ENCODE measurements at places on chromosomes 12 and 14.

DNA sequence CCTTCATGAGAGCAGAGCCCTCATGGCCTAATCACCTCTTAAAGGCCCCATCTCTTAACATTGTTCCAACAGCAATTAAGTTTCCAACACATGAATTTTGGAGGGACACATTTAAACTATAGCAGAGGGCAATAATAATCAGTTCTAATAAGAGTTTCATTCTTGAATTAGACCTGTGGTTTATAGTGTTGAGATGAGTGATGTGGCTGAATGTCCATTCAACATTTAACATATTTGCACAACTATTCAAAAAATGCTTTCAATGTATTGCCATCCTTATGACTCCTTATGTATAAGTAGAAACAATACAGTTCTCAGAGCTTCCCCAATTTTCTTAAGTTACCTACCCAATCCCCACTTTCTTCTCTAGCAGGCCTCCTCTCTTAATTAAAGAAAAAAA is 21.5 kb downstream of the KLHL28 start:
- DNase-seq: no peak

DNA sequence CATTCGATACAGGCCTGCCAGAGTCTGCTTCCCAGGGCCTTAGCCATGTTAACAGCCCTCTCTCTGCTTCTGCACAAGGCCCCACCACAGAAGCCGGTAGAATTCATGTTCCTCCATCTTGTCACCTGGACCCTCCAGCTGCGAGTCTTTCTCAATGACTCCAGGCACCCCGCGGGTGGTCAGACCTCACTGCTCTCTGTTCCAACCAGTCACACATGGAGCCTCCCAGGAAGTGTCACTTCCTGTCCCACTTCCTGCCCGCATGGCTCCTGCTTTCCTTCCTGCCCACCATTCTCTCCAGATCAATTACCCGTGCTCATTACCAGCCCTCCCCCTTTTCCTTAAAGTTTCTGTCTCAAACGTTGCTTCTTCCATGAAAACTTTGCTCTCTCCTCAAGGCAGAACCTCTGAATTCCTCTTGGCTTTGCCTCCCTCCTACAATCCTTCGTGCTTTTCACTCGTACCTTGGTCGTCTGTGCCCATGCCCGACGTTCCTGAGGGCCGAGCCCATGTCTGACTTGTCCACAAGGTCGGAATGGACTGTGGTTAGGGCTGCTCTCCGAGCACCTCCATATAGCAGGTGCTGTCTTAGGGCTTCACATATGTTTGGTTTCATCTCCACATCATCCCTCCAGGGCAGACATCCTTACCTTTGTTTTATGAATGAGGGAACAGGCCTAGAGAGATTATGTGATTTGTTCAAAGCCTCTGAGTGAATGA is 172.1 kb downstream of the TSPAN9 start:
- no peak for DNase-seq

GRCh38 chr12:49922349-49923034 is 18.8 kb upstream of the FAIM2 start:
- no peak for DNase-seq

DNA sequence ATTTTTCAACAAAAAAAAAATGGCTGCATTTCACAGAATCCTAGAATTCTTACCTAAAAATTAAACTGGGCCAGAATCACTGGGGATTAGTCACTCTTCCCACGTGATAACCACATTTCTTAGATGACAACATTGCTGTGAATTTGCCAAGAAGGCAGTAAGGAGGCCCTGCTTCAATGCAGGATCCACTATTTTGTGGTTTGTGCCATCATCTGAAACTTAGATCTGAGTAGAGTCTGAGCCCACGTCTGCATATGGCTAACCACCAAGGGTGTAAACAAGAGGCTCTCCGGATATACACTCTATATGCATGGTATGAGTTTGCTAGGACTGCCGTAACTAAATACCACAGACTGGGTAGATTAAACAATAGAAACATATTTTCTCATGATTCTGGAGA is 24.4 kb upstream of the TBX5 start:
- no peak for DNase-seq

GRCh38 chr14:84456946-84457345 is 1073.0 kb upstream of the FLRT2 start:
- no peak for DNase-seq

DNA sequence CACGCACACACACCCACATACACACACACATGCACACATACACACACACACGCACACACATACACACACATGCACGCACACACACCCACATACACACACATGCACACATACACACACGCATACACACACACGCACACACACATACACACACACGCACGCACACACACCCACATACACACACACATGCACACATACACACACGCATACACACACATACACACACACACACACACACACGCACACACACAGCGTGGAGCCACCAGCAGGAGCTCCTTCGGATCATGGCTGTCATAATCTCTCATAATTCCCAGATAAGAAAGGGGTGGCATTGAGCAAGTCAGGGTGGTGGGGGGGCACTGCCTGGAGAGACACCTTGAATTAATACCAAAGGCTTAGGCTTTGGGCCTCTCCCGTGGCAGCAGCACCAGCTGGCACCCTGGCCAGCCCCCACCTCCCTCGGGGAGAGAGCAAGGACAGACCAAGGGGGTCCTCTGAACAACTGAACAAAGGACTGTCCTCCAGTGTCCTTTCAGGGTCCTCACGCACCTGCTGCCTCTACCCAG is 21.9 kb downstream of the ANO2 start:
- no peak for DNase-seq

DNA sequence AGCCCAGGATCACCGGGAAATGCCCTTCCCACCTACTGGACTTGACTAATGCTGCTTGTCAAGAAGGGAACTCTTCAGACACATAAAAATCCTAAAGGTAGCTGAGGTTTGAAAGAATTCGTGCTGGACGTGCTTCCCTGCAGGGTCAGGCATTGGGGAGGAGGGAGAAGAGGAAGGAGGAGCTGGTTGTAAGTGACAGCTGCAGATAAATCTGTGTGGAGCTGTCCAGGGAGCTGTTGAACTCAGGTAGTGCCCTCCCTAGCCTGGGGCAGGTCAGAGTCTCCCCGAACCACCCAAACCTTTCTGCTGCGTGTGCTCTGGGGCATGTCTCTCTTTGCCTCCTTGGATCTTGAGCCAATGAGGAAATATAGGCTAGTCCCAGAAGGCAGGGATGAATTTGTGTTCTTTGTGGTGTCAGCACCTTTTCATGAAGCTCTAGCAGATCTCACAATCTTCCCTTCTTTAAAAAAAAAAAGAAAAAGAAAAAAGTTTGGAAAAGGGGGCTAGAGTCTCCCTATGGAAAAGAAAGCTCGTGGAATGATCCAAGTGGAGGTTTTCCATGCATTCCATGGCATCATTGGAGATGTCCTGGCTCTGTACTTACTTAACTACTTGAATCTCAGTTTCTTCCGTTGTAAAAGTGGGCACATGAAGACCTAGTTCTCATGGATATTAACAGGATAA is 23.6 kb upstream of the FOS start:
- DNase-seq: no peak

GRCh38 chr12:5388581-5389535 is 43.0 kb upstream of the NTF3 start:
- no peak for DNase-seq

DNA sequence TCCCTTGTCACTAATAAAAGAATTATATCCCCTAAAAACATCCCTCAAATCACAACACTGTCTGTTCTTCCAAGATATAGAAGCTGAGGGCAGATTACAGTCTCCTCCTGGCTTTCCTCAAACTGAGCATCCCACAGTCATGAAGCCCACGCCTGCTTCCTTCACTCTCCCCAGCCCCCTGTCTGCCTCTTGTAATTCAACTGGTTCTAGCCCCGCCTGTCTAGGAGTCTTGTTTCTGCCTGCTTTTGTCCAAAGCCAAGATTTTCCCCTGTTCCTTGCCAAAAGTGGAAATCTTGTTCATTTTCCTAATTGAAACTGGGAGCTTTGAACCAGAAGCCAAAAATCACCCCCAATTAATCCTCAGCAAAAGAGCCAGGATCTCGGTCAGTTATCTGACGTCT is 35.9 kb upstream of the PWP1 start:
- DNase-seq: no peak

GRCh38 chr14:57470909-57471308 is 22.7 kb downstream of the CCDC198 start:
- no peak for DNase-seq

DNA sequence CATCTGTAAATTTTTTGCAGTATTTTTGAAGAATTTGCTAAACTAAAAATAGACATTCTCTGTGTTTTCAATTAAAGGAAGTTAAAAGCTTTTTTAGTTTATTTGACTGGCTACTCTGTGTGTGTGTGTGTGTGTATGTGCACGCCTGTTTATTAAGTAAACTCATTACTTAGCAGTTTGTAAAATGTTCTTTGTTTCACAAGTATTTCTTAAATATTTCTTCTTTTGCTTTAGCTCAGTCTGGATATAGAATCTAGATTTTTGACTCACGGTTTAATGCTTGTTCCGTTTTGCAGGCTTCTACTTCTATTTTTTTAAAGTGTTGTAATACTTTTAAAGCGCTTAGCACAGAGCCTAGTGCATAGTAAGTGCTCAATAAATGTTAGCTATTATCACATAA is 46.5 kb upstream of the KCNMB4 start:
- no peak for DNase-seq

DNA sequence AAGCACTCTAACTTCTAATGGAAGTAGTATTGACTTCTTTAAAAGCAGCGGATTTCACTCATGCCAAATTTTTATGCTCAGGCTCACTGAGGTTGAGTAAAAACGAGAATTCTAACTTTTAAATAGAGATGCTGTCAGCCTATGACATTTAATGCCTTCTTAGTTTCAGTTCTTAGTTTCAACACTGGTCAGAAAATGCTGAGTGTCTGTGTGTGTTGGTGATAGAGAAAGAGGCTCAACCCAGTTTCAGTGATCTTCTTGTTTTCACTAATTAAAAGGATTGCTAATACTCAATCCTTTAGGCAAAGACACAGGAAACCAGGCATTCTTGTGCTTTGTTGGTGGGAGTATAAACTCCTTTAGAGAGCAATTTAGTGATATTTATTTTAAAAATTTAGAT is 31.0 kb downstream of the PEBP1 start:
- no peak for DNase-seq

- no peak for DNase-seq
These were observed 40.6 kb downstream of the A2M start for GRCh38 chr12:9075138-9075535.

DNA sequence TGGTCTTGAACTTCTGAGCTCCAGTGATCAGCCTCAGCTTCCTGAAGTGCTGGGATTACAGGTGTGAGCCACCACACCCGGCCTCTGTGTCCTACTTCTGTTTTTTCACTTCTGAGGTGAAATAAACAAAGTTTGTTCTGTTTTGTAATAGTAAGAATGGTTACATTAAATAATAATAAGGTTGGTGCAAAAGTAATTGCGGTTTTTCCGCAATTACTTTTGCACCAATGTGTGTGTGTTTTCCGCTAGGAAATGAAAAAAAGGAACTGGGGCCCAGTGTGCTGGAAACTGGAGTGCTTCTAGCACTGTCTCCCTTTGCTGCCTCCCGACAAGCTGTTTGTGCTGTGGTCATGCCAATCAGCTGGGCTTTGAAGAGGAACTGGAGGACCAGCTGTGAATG is 140.9 kb downstream of the NTS start:
- no peak for DNase-seq

GRCh38 chr12:85588221-85588620 is 248.0 kb downstream of the RASSF9 start:
- no peak for DNase-seq

GRCh38 chr12:41302979-41303403 is 114.9 kb downstream of the PDZRN4 start:
- DNase-seq: no peak

DNA sequence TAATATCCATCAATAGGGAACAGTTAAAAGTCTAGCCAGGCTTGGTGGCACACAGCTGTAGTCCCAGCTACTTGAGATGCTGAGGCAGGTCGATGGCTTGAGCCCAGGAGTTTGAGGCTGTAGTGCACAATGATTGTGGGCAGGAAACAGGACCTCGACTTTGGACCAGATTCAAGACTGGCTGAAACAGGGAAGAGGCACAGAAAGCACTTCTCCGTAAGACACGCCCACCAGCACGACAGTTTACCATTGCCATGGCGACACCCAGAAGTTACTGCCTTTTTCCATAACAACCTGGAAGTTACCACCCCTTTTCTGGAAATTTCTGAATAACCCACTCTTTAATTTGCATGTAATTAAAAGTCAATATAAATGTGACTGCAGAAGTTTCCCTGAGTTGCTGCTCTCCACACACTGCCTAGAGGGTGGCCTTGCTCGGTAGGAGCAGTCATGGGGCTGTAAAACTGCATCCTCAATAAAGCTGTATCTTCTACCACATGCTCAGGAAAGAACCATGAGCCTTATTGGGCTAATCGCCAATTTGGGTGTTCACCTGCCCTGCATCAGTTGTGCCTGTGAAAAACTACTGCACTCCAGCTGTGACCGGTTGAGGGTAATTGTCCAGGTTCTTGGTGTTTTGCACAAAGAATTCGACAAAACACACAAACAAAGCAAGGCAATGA is 4.6 kb upstream of the LRRC23 start:
- no peak for DNase-seq

GRCh38 chr14:25116607-25117006 is 66.7 kb upstream of the STXBP6 start:
- no peak for DNase-seq

- no peak for DNase-seq
These were observed at the start of gene ALX1 for GRCh38 chr12:85280165-85280983. Gene ALX1 (plus strand): TSS chr12:85280220. CDS start chr12:85280262, 42 bp downstream.

DNA sequence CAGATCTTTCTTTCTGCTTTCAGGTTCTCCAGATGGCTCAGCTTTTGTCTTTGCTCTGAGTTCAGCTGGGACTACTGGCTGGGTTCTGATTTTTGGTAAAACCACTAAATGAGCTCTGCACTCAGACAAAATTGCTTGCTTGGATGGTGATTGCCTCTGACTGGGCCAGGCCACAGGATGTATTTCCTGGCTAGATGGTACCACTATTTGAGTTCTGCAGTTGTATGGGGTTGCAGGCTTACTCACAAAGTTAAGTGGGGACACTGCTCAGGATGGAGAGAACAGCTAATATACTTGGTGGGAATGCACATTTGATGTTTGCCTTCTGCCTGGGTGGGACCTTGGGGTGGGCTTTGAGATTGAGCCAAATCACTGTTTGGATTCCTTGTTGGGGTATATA is 14.0 kb upstream of the OR4Q3 start:
- no peak for DNase-seq

GRCh38 chr12:48817873-48818830 is at the start of gene CACNB3:
Gene CACNB3 (plus strand): TSS chr12:48818496. CDS start chr12:48818930, 434 bp downstream.
- DNase-seq: peak; percentile 79

DNA sequence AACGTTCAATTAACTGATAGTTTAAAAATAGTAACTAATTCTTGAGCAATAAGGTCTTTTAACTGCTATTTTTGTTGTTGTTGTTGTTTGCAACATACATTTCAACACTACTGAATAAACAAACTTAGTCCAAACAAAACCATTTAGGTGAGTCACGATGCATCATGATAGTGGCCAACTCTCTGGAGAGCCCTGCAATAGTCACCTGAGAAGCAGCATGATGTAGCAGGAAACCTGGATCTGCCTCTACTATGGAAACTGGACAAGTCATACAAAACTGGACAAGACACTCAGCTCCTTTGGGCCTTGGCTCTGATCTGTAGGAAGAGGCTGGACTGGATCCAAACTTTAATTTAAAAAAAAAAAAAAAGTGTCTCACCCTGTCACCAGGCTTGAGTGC is 117.3 kb downstream of the MED13L start:
- no peak for DNase-seq

Data from activated CD8-positive, alpha-beta memory T cell treated with anti-CD3 and anti-CD28 coated beads, Interleukin-2, amount 50 U/mL, for 4 hours (primary cell).